ENCODE measurements at places on chromosomes 16 and 17. TPM values are rescaled to one million over a fixed set of nuclear protein-coding genes. Genes with fewer than 3 reads are reported as not detected.
A peak's percentile ranks its signal among the peaks of the same experiment; 100 is the strongest.

DNA sequence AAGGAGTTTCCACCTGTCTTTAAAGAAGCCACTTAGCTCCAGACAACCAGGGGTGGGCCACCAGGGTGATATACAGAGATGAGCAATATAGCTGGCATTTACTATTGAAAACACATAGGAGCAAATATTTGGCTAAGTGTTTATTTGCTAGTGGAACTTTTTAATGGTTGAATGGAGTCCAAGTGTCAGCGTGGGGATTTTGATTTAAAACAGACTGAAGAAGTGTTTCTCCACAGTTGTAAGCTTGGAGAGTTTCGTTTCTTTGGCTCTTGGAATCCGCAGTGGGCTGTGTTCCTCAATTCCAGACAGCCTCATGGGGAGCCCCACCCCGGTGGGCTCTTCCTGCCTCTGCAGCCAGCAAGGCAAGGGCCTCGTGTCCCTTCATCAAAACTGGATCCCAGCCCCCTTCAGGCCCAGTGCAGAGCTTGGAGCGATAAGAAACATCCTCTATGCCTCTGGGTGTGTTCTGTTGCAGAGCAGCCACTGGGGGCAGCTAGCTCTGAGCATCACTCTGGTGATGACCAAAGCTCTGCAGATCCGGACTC lies 36.1 kb downstream of the NOG start:
- no peak for DNase-seq

DNA sequence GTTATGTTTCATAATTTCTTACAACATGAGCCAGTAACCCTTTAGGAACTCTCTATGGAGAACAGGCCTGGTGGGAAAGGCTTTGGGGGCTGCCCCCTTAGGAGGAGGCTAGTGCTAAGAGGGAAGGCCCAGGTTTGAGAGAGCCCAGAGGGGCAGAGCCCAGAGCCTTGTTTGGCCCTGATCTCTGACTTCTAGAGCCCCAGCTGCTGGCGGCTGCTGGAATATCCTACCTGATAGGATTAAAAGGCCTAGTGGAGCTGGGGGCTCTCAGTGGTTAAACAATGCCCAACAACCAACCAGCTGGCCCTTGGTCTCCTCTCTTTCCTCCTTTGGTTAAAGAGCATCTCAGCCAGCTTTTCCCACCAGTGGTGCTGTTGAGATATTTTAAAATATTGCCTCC lies 54.1 kb downstream of the IGF2BP1 start:
- DNase-seq = no peak

DNA sequence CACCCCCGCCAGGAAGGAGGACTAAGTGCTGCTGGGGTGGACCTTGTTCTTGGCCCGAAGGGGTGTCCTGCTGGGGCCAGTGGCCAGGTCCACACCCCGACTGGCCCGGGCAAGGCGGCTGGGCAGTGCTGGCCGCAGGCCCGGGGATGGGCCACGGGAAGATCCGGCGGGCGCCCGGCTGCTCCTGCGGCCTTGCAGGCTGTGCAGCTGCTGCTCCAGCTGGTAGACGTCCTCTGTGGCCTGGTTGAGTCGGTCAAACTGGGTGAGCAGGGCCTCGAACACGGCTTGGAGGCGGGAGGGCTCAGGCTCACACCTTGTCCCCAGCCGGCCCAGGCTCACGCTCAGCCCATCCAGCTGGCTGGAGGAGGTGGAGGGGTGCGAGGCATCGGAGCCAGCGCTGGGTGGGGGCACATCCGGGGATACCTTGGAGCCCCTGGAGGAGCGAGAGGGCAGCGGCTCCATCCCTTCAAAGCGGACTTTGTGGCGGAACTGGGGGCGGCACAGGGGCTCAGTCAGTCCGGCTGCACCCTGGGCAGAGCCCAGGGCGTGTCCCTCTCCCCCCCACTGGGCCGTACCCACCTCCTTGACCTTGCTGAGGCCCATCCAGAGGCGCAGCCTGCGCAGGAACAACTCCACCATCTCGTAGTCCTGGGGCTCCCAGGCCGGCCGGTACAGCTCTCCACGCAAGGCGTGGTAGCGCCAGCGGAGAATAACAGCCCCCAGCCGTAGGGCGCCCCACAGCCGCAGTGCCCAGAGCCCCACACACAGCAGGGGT lies 42.1 kb downstream of the TSC2 start:
- no peak for DNase-seq

DNA sequence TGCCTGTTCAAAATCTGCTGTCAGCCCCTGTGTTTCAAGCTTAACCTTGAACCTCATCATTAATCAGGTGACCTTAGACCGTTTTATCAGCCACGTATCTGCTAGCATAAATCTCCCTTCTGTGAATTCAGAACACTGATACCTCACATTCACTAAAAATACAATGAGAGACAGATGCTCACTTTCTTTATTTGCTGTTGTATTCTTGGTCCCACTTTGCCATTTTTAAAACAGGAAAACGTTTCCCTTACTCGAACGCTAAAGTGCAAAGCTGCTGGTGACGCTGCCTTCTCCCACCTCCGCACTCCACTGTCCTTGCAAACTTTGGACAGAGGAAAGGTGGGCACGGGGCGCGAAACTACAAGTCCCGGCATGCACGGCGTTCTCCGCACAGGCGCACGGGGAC lies 220 bp upstream of the ARHGAP44 start:
- DNase-seq = no peak

DNA sequence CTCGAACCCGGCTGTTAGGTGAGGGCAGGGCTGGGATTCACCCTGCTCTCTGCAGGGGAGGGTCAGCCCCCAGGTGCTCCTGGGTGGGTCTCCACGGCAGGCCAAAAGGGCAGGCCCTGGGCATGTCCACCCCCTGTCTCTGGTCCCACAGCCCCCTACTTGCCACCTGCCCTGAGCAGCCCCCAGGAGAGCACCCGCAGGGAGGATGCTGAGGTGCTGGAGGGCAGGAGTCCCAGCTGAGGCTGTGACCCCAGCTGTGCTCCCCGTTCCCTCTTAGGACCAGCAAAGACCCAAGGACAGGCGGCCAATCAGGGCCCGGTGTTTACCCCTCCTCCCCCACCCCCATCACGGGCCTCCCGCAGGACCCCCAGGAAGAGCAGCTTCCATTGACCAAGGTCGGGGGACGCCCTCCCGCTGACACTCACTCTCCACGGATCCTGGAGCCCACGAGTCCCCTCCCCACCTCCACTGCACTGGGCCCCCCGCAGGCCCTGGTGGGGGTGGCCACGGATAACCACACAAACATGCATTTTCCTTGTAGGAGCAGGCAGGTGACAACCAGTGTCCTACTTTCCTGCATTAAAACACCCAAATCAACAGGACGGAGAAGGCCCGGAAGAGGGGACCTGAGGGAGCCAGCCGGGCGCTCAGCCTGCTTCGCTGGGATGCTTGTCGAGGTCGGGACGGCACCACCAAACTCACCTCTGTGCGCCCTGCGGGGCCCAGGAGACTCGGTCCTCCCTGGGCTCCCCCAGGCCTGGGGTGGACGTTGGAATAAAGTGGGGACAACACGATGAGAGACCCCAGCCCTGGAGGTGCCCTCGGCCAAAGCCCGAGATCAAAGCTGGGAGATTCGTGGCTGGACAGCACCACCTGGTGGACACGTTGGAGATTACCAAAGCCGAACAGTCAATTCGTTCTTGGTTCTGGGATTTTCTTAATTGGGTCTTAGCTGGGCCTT lies 22.5 kb upstream of the ENPP7 start:
- DNase-seq = peak; percentile 32

- no peak for DNase-seq
Measured at GRCh38 chr17:32298721-32299579, 33.3 kb downstream of the RHBDL3 start.

GRCh38 chr16:51818342-51818944 lies 667.4 kb upstream of the SALL1 start:
- DNase-seq = peak; percentile 58

GRCh38 chr16:31713945-31714902 lies 159.4 kb upstream of the ZNF267 start:
- DNase-seq = no peak

CD300H gene
- 0.34 TPM for polyA plus RNA-seq

KRTAP4-3 gene
- not detected for polyA plus RNA-seq

PYCARD gene
- polyA plus RNA-seq = 13.7 TPM

KRTAP4-1 gene
- not detected for polyA plus RNA-seq

- no peak for DNase-seq
Measured at GRCh38 chr17:81961087-81961511, at the start of gene NOTUM. Gene NOTUM (minus strand): TSS chr17:81961187. CDS start chr17:81960909, 278 bp downstream.

- no peak for DNase-seq
Measured at GRCh38 chr16:88059701-88060386, 108.6 kb downstream of the BANP start.

DNA sequence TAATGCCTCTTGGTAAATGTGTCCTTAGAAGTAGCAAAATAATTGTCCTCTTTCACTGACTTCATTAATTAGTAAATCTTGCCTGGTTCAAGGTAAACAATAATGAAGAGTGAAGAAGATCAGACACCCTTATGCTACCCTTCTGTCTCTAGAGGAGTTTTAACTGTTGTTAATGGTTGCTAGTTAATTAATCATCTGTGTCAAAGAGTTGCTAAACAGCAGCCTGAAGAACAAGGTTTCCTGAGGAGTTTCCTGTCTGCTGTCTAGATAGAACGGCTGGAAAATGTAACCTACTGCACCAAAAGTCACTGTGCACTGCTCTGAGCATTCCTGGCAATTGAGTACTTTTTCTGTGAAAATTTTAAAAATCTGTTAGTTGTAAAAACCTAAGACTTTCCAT lies 131.3 kb downstream of the NLK start:
- DNase-seq = peak; percentile 18

TEX14 gene
- polyA plus RNA-seq = 1.0 TPM

DNA sequence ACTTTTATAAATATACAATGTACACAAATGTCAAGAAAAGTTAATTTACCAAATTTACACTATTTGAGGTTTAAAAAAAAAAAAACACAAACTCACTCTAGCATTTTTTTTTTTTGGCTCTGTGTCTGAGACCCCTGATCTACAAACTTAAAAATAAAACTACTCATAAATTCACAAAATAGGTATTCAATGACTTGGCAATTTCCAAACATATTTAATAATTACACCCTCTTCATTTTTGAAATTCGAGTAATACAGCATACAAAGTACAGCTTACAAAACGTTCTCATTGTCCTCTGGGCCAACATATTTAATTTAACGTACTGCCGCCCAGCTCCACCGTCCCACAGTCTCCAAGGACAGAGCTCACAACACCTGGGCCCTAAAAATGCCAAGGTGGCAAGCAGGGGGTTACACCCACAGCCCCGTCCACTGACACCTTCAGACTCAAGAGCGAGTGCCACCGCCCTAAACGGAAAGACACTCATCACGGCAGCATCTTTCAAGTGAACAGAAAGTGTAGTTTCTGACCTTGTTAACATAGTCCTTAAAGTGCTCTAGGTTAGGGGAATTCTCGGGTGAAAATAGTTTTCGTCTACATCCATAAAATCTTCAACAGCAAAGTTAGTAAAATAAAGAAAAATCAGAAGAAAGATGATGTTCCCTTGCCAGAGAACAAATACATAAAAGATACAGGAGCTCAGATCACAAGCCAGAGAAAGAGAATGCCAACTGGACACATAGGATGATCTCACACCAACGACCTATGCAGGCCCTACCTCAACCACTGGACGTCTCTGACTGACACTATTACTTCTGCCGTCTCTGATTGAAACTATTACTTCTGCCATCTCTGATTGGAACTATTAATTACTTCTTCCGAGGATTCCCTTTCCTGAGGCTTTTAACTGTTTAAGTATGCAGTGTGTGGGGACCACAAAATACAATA lies 4.2 kb downstream of the ADCY9 start:
- no peak for DNase-seq

- no peak for DNase-seq
Measured at GRCh38 chr17:77899498-77899897, 59.0 kb upstream of the TNRC6C start.

ZPBP2 gene
- not detected for polyA plus RNA-seq

DNA sequence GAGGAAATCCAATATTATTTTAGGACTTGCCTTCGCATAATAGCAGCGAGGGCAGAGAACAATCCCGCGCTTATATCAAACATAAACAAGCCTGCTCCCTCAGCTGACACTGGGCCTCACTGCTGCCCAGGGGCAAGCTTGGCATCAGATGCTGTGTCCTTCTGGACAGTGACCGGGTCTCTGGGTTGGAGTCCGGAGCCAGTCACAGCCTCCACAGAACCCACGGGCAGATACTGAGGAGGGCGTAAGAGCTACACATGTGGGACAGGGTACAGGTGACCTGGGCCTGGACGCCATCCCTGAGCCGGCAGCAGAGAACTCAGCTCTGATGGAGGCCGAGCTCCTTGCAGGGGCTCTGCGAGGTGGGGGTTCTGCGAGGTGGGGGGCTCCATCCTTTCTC lies 14.7 kb upstream of the ZNF469 start:
- DNase-seq = no peak

DNA sequence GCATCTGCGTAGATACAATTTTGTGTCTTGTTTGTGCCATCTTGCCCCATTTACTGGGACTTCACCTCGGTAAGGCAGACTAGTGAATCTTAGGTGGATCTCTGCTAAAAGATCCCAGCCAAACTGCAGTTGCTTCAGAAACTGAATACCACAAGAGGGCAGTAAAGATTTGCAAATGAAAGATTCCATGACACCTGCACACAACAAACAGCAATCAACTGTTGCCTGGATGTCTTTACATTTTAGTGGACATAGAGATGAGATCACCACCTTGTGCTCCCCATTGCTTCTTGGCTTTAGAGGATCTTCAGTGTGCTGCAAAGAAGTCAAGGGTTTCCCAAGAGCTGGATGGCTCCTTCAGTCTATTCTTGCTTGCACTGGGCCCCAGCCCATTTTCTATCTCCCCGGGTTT lies 119.2 kb upstream of the CACNG5 start:
- DNase-seq = no peak

DNA sequence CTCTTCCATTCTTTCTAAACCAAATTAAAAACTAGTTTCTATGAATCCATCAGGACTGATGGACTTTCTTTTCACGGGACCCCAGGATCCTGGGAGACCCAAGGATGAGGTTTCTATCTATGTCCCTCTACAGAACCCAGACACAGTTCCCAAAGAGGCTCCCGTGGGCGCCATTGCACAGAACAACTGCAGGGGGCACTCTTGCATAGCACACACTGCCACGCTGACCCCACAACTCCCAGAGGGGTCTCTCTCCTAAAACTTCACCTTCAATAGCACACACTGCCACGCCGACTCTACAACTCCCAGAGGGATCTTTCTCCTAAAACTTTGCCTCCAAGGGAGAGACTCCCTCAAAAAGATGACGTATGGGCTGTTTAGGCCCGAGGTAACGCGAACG lies 9.0 kb downstream of the ABR start:
- no peak for DNase-seq

KRT33B gene
- not detected for polyA plus RNA-seq

DYNLRB2 gene
- 6.9 TPM for polyA plus RNA-seq

- no peak for DNase-seq
Measured at GRCh38 chr17:51351890-51352289, 91.5 kb downstream of the UTP18 start.

GRCh38 chr17:82464567-82464929 lies 6.0 kb downstream of the NARF start:
- DNase-seq = no peak

SCARF1 gene
- 6.4 TPM for polyA plus RNA-seq

GRCh38 chr17:74981979-74982662 lies 5.3 kb upstream of the CDR2L start:
- DNase-seq = no peak

CTF1 gene
- polyA plus RNA-seq = 6.9 TPM
